ENCODE measurements at places on chromosomes 16 and 17.

GRCh38 chr17:39737760-39738567 is at the start of gene GRB7:
Gene GRB7 (plus strand): TSS chr17:39737938. CDS start chr17:39742302, 4,364 bp downstream.
- peak; percentile 71 for DNase-seq

- DNase-seq: no peak
Observed at GRCh38 chr17:12898110-12898509, 108.8 kb downstream of the ARHGAP44 start.

GRCh38 chr16:48317614-48318315 is 67.4 kb downstream of the SIAH1 start:
- peak; percentile 19 for DNase-seq

GRCh38 chr16:8621222-8621571 is 301 bp upstream of the METTL22 start:
- no peak for DNase-seq

DNA sequence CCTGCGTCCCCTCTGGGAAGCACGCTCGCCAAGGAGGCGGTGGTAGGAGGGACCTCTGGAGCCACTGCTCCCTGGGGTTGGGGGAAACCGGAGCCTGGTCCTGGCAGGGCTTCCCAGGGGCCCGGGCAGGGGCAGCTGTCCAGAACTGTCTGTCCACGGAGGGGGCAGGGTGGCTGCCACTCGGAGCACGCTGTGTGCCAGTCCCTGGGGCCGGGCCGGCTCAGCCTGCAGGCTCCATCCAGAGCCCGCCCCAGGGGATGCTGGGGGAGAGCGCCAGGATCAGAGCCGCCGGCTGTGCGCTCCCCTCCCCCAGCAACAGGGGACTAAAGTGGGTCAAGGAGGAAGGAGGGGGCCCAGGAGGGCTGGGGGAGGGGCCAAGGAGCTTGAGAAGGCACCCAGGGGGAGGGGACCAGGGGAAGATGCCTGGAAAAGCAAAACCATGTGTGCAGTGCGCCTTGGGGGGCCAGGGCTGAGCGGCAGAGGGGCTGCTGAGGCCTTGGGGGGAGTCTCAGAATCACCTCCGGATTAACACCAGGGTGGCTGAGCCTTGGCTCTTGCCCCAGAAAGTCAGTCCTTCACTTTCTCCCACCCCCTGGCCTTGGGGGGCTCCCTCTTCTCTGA is 21.3 kb downstream of the ZNF423 start:
- DNase-seq: peak; percentile 86

DNA sequence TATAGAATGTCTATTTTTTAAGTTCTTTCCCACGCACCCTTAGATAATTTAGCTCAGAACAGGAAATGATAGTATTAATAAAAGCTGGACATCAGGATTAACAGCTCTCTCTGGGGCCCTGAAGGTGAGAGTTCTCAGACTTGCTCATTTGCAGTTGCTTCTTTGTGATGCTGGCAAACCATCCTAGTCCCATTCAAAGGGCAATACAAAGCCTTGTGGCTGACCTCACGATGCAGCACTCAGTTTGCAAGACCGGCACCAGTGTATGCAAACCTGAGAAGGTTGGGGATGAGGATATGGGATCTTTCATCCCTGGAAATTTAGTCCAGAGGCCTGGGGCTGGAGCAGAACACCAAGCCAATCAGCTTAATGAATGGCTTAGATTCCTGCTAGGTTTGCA is 29.3 kb downstream of the STH start:
- no peak for DNase-seq

DNA sequence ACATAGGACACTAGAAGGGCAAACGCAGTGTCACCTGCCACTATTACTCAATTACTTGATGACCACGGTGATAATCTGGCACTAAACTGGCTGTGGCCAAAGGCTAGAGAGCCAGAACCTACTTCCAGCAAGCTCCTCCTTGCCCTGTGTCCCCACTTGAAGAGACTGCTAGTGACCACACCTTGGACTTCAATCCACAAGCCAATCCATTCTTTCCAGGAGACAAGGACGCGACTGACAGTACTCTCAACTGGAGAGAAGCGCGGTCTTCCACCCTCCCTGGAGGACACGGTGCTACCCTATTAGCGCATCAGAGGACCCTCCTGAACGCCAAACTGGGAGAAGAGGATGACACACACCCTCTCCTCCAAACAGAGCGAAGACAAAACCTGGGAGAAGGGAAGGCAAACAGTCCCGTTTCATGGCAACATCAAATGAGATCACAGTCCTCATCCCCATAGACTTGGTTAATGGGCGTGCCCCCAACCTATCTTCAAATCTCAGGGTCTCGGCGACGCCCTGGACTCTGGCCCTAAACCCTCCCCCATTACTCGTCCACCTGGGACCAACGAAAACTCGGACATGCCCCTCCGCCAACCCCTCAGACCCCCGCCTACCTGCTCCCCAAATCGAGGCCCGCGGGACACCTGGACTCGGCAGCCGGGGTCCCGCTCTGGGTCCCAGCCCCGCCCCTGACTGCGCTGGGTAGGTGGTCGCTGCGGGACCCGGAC is 508 bp downstream of the FLCN start:
- DNase-seq: peak; percentile 74

DNA sequence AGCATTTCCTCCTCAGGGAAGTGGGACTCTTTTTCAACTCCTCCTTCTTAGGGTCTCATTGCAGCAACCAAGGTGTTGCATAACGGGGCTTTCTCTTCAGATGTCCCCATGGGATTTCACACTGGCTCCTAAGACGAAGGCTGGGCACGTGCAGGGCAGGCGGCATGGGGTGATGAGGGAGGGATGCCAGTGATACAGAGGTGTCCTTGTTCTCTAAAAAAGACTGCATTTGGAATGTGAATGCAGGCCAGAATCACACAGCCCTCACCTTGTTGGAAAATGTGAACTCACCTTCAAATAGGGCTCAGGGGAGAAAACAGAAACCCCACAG is 105.6 kb downstream of the XYLT1 start:
- DNase-seq: no peak

DNA sequence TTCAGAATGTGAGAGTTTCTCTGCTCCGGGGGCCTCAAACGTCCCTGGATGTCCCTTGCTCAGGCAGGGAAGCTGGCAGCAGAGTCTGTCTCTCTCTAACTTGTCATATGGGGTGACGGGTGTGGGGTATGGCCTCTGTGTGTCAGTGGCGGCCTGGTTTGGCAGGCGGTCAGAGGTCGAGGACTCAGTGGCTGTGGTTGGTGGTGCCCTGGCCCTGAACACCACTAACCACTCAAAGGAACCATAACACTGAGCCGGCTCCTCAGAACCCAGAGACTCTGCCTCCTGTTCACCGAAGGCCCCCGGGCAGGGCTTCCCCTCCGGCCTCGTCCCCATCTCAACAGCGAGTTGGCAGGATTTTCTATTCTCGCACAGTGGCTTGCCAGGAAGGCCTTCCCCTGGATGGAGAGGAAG is 677 bp downstream of the P2RX1 start:
- no peak for DNase-seq

- DNase-seq: peak; percentile 66
Observed at GRCh38 chr17:8109661-8110455, 8.5 kb downstream of the ALOXE3 start.

DNA sequence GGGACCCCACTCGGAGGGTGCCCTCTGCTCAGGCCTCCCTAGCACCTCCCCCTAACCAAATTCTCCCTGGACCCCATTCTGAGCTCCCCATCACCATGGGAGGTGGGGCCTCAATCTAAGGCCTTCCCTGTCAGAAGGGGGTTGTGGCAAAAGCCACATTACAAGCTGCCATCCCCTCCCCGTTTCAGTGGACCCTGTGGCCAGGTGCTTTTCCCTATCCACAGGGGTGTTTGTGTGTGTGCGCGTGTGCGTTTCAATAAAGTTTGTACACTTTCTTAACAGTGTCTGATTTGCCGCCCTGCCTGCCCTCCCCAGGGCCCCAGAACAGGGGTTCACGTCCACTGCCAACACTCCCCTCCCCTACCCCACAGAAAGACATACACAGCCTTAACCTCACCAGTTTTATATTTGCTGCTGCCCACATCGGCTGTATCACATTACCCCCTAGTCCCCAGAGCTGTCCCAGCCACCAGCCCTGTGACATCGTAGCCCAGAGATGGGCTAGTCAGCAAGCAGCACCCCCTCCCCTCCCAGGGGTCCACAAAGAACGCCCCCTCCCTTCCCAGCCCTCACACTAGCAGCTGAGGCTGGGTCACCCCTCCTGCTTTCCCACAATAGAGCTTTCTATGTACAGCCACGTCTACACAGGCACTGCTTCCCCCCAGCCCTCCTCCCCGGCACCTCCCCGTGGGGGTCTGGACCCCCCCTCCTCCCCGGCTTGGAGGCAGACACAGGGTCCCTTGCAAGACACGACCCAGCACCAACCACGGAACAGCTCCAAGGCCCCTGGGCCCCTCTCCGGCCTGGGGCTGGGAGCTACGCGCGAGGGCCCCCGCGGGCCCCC is 7.9 kb downstream of the GRN start:
- DNase-seq: no peak
